Fibroblast of villous mesenchyme (primary cell): ENCODE measurements at places on chromosomes 13 and 19. TPM values are rescaled to one million over a fixed set of nuclear protein-coding genes. Genes with fewer than 3 reads are reported as not detected.
A peak's percentile ranks its signal among the peaks of the same experiment; 100 is the strongest.

DNA sequence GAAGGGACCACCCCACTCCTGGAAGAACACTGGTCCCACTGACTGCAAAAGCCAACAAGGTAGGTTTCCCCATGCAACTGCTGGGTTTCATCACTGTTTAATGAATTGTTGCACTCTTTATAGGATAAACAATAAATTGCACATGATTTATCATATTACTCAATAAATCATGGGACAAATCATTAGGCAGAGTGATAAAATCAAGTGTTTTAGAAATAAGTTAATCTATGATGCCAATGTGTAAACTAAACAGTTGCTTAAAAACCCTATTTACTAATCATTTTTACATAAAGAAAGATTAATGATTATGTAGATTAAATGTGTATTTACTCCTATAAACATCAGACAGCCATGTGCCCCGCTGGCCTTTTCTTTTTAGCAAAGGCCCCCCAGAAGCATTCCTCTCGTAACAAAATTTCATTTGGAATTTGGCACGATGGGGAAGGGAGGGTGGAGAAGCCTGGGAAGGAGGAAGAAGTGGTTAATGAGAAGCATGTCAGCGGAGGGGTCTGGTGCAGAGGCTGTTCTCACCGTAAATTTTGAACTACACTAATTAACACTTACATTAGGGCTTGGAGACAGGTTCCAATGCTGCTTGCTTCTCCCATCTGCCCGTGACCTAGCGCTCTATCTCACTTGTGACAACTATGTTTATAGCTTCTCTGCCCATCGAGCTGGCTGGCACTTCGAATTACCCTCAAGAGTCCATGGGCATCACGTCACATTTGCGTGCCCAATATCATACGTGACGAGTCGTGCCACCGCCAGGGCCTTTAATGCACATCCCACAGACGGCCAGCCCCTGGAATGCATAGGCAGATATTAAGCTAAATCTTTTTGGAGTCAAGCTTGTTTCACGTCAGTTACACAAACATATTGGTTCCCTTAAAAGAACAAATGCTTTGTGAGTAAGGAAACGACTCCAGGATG, 357.7 kb upstream of the TSHZ3 start:
- no peak for DNase-seq

DNA sequence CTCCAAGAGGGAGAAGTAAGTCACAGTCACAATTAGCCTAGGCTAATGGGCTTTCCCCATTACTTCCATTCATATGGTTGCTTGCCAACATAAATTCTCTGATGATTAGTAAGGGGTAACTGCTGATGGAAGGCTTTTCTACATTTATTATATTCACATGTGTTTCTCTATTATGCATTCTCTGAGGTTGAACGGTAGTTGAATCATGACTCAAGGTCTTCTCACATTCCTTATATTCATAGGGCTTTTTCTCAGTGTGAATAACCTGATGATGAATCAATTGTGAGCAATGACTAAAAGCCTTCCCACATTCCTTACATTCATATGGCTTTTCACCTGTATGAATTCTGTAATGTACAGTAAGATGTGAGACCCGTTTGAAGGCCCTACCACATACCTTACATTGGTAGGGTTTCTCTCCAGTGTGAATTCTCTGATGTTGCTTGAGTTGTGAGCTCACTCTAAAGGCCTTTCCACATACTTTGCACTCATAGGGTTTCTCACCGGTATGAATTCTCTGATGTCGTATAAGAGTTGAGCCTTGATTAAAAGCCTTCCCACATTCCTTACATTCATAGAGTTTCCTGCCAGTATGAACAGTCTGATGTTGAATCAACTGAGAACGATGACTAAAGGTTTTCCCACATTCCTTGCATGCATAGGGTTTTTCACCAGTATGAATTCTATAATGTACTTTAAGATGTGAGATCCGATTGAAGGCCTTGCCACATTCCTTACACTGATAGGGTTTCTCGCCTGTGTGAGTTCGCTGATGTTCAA, 9.3 kb downstream of the ZNF582 start:
- DNase-seq: no peak

Gene AKT1S1
- 11.9 and 12.5 TPM in 2 replicates for total RNA-seq

GRCh38 chr13:47959468-47960247, 41.4 kb downstream of the SUCLA2 start:
- no peak for DNase-seq

GRCh38 chr13:27274631-27275030, 4.0 kb downstream of the RASL11A start:
- no peak for DNase-seq

DNA sequence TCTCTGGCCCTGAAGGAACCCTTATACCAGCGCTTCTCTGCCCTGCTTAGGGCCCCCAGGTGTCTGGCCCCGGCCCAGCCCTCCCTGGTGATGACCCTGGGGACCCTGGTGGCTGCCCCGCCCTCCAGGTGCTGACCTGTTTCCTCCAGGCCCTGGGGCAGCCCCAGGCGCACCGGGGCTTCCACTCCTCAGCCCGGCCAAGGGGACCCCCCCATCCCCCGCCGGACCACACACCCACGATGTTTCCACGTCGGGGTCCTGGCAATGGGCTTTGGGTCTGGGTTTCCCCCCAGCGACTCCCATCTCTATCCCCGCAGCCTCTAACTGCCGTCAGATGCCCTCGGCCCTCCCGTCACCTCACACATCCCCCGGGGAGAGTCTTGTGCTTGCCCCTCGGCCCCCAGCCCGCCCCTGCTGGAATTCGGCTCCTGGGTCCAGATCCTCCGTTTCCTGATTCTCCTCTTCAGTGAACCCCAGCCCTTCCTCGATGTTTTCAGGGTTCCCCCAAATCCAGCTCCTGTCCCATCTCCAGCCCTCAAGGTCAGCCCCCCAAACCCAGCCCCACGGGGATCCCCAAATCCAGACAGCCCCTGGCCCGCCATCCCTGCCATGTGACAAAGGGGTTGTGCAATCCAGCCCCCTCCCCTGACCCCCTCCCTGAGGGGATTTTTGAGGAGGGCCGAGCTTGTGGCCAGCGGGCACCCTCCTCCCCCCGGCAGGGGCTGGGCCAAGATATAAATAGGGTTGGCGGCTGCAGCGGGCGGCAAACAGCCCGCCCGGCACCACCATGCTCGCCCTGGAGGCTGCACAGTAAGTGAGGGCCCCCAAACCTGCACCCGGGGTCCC, at the start of gene SPIB:
Gene SPIB, plus strand, starts transcription at position 763 of the 846 bp plus-strand sequence. Its CDS starts 25 bp downstream, at position 788.
- DNase-seq: no peak

- DNase-seq: no peak
These were observed 2.1 kb upstream of the FDX2 start for GRCh38 chr19:10317857-10318462.

- DNase-seq: peak; percentile 22
These were observed 109.2 kb upstream of the MCF2L start for GRCh38 chr13:112859817-112860190.

Gene TMEM91
- 2.6 and 5.5 TPM in 2 replicates for total RNA-seq

DNA sequence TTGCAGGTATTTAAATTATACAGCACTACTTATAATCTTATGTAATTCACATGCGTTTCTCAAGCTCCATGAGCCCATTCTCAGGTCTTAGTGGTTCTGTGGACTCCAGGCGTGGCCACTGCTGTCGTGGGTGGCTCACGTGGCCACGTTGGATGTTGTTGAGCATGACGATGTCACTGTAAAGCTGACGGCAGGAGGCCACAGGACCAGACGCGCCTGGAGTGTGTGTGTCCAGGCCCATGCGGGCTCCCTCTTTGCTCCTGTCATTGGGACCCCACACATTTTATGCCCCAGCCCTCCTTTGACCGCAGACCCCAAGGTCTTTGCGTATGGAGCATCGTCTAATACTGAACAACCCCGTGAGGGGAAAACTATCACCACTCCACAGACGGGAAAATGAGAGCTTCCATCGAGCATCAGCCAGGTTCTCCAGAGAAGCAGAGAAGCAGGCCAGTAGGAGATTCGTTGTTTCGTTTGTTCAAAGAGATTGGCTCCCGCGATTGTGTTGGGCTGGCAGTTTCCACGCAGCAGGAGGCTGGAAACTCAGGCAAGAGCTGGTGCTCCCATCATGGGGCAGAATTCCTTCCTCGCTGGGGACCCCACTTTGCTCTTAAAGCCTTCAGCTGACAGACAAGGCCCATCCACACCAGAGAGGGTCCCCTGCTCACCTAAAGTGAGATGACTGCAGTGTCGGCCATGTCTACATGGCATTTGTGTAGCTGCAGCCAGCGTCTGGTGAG, 129.3 kb upstream of the SPACA7 start:
- no peak for DNase-seq

Gene PSG1
- 3.9 and 11.2 TPM in 2 replicates for total RNA-seq

- DNase-seq: peak; percentile 47
These were observed 1.2 kb downstream of the ITPKC start for GRCh38 chr19:40717880-40718773.

DNA sequence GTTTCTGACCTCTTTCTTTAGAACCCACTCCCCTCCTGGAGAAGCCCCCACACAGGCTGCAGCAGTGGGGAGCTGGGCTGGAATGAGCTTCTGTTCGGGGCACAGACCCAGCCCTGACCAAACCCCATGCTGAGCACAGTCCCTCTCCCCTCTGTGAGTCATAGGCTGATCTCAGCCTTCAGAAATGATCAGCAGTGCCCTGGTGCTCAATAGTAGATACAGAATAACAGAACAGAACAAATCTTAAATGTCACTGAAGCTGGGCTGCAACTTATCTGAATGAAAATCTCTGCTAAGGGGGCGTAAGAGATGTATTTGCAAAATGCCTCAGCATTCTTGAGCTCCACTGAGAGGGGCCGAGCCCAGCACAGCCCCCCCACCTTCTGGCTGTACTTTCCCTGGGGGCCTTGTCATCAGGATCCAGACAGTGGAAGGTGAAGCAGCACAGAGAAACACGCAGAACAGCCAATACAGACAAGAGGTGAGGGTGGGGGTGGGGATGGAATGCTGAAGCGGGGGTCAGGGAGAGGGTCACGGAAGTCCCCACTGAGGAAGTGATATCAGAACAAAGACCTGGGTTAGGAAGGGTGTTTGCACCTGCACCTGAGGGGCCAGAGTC, 9.9 kb downstream of the ZNF665 start:
- DNase-seq: peak; percentile 30
